Activated CD4-positive, alpha-beta memory T cell treated with anti-CD3 and anti-CD28 coated beads for 36 hours (primary cell): ENCODE measurements at places on chromosomes 7 and 10.

- peak within 1 kb of the TSS; percentile 82 for H3K27ac ChIP-seq
- peaks cover 4% of the 10 kb centered on the region for H3K36me3 ChIP-seq
- peaks cover 29% of the 10 kb centered on the region for H3K4me1 ChIP-seq
- no peaks in the 10 kb centered on the region for H3K27me3 ChIP-seq
Measured at GRCh38 chr7:138460176-138460648, at the start of gene TRIM24. TSS of gene TRIM24 (plus strand) at chr7:138460259. CDS start at chr7:138460549, 290 bp downstream.

DNA sequence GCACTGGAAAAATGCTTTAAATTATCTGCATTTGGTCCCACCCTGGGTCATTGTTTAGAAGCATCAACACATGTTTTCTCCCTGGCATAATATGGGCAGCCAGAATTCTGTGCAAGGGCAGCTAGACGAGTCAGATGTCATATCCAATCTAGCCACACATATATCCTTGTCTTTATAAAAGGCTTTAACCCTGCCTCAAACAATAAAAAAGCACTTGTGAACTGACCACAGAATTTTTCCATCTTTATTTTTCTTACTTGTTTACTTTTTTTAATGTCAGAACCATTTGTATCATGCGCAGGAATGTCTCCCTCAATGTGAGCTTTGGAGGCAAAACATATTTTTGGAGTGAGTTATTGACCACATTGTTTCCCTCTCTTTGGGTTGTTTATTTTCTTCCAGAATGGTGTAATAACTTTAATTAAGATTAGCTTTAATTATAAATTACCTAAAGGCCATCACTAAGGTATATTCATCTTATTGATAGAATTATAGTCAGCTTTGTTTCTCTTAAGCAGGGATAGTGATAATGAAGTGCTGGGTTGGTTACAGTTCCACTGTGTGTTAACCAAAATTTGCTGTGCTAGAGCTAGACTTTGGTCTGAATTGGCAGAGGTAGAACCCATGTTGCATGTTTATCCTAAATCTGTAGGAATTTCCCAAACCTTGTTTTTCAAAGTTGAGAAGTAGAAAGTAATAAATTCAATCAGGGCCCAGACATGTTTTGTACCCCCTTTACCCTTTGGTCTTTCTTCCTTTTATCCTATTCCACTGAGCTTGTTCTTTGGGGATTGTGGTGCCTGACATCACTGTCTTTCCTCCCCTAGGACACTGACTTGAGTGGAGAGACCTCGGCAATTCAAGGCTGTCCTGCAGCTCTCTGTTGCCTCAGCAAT, 1078.4 kb downstream of the KCNMA1 start:
- H3K27ac ChIP-seq, result no peak overlapping the region
- no peaks in the 10 kb centered on the region for H3K36me3 ChIP-seq
- DNase-seq, result no peak
- H3K4me1 ChIP-seq, result no peaks in the 10 kb centered on the region

GRCh38 chr7:157009170-157009777, 1.2 kb downstream of the MNX1 start:
- peaks cover 22% of the 10 kb centered on the region for H3K4me1 ChIP-seq
- H3K4me3 ChIP-seq, result peak overlapping the region; percentile 39
- no peak for DNase-seq
- no peak overlapping the region for H3K27ac ChIP-seq
- H3K36me3 ChIP-seq, result no peaks in the 10 kb centered on the region

GRCh38 chr7:21193895-21194294, 234.0 kb upstream of the SP4 start:
- no peak overlapping the region for H3K27ac ChIP-seq
- peaks cover 4% of the 10 kb centered on the region for H3K4me1 ChIP-seq
- H3K27me3 ChIP-seq, result no peaks in the 10 kb centered on the region
- no peak for DNase-seq
- H3K36me3 ChIP-seq, result no peaks in the 10 kb centered on the region

DNA sequence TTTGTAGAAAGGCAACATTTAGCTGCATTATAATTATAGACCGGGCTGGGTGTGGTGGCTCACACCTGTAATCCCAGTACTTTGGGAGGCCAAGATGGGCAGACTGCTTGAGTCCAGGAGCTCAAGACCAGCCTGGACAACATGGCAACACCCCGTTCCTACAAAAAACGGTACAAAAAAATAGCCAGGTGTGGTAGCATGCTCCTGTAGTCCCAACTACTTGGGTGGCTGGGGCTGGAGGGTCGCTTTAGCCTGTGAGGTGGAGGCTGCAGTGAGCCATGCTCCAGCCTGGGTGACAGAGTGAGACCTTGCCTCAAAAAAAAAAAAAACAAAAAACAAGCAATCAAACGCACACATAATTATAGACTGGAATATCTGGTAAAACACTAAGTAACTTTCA, 5.0 kb downstream of the YWHAG start:
- H3K36me3 ChIP-seq, result peaks cover 54% of the 10 kb centered on the region
- H3K27me3 ChIP-seq, result no peaks in the 10 kb centered on the region
- DNase-seq, result no peak
- no peak overlapping the region for H3K4me3 ChIP-seq
- peaks cover 64% of the 10 kb centered on the region for H3K4me1 ChIP-seq
- no peak overlapping the region for H3K27ac ChIP-seq

GRCh38 chr10:34537629-34538231, 277.4 kb downstream of the PARD3 start:
- H3K4me3 ChIP-seq, result no peak overlapping the region
- DNase-seq, result no peak
- peaks cover 9% of the 10 kb centered on the region for H3K27me3 ChIP-seq

GRCh38 chr7:85535974-85536729, 349.3 kb upstream of the SEMA3D start:
- no peak overlapping the region for H3K27ac ChIP-seq
- H3K27me3 ChIP-seq, result no peaks in the 10 kb centered on the region
- no peak overlapping the region for H3K4me3 ChIP-seq
- no peaks in the 10 kb centered on the region for H3K36me3 ChIP-seq
- DNase-seq, result no peak

DNA sequence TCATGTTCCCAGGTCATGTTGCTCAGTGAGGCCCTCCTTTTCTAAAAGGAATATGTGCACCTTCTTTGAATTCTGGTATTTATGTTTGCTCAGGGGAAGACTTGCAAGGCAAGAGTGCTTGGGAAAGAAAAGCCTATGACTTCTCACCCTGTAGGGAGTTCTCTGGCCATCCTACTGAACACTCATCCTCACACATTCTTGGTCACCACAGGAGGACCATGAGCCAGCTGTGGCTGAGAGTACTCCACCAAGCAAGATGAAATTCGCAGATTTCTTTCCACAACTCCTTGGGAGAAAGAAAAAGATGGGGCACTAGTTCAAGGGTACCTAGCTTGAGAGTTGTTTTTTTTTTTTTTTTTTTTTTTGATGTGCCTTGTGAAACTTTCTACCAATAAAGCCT, 179.6 kb downstream of the FZD1 start:
- H3K4me3 ChIP-seq, result no peak overlapping the region
- H3K27ac ChIP-seq, result no peak overlapping the region
- H3K4me1 ChIP-seq, result no peaks in the 10 kb centered on the region
- no peaks in the 10 kb centered on the region for H3K36me3 ChIP-seq

DNA sequence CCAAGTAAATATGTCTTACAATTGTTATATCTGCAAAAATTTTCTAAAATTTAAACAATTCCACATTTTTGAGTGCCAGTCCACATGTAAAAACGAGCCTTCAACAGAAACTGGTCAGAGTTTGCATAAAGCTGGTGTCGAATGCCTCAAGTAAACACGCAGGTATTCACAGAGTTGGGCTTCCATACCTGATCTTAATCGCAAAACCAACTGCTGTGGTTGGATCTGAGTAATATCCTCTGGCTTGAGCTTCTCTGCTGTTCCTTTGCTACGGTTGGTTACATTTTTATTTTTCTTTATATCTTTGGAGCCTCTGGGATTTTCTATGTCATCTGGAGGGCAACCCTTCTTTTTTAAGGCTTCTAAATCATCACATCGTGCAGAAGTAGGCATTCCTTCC, 28.4 kb downstream of the ITGB1 start:
- no peak overlapping the region for H3K4me3 ChIP-seq
- peak; percentile 27 for DNase-seq
- H3K4me1 ChIP-seq, result peaks cover 45% of the 10 kb centered on the region
- no peaks in the 10 kb centered on the region for H3K27me3 ChIP-seq

DNA sequence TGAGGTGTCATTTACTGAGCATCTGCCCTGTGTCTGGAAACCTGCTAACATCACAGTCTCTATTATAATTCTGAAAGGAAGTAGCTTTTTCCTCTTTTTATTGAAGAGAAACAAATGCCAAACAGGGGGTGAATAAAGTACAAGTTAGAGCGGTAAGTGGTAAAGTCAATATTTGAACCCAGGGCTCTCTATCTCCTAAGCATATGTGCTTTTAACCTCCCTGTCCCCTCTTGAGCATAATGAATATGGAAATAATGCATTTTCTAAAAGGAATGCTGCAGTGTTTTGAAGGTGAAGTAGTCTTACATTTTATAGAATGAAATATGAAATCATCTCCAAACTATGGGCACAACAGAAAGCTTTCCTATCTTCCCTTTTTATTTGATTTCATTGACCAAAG, 196.7 kb downstream of the KIAA1217 start:
- no peaks in the 10 kb centered on the region for H3K36me3 ChIP-seq
- H3K27me3 ChIP-seq, result peaks cover 4% of the 10 kb centered on the region

DNA sequence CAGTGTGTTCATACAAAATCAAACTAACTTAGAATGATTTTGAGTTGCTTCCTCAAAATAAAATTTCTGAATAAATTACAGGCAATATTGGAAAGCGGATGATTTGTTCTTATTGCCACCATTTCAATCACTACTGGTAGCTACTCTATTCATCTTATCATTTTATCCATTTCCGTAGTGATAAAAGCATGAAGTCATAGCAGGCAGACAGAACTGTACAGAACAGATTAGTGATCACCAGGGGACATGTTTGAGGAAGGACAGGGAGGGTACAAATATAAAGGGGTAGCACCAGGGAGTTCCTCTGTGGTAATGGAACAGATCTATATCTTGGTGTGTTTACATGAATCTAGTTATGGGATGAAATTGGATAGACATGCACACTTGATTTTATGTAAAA, 138.5 kb downstream of the WNT2 start:
- H3K4me1 ChIP-seq, result no peaks in the 10 kb centered on the region
- DNase-seq, result no peak
- H3K27ac ChIP-seq, result no peak overlapping the region
- H3K36me3 ChIP-seq, result peaks cover 4% of the 10 kb centered on the region

DNA sequence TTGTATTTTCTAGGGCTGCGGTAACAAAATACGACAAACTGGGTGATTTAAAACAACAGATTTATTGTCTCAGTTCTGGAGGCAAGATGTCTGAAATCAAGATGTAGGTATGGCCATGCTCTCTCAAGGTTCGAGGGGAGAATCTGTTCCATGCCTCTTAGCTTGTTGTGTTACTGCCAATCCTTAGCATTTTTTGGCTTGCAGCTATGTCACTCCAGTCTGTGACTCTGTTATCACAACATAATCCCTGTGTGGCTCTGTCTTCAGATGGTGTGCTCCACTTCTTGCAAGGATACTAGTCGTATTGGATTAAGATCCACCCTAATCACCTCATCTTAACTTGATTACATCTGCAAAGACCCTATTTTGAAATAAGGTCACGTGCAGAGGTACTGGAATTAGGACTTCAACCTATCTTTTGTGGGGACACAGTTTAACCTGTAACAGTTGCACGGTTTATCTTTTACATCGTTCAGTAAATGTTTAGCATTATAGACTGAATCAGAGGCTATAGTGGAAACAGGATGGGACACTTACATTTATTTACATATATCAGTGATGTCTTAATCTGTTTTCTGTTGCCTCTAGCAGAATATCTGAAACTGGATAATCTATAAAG, 3.1 kb downstream of the C1GALT1 start:
- no peak for DNase-seq
- no peak overlapping the region for H3K27ac ChIP-seq
- no peak overlapping the region for H3K4me3 ChIP-seq

GRCh38 chr10:17237149-17237527, 9.1 kb downstream of the VIM start:
- no peak overlapping the region for H3K27ac ChIP-seq
- no peak for DNase-seq
- no peak overlapping the region for H3K4me3 ChIP-seq
- peaks cover 43% of the 10 kb centered on the region for H3K36me3 ChIP-seq
- peaks cover 40% of the 10 kb centered on the region for H3K4me1 ChIP-seq
- H3K27me3 ChIP-seq, result no peaks in the 10 kb centered on the region

- H3K27me3 ChIP-seq, result peaks cover 2% of the 10 kb centered on the region
- no peak overlapping the region for H3K4me3 ChIP-seq
- no peak for DNase-seq
- H3K36me3 ChIP-seq, result no peaks in the 10 kb centered on the region
- no peak overlapping the region for H3K27ac ChIP-seq
Measured at GRCh38 chr10:104589871-104590270, 51.2 kb upstream of the SORCS3 start.

DNA sequence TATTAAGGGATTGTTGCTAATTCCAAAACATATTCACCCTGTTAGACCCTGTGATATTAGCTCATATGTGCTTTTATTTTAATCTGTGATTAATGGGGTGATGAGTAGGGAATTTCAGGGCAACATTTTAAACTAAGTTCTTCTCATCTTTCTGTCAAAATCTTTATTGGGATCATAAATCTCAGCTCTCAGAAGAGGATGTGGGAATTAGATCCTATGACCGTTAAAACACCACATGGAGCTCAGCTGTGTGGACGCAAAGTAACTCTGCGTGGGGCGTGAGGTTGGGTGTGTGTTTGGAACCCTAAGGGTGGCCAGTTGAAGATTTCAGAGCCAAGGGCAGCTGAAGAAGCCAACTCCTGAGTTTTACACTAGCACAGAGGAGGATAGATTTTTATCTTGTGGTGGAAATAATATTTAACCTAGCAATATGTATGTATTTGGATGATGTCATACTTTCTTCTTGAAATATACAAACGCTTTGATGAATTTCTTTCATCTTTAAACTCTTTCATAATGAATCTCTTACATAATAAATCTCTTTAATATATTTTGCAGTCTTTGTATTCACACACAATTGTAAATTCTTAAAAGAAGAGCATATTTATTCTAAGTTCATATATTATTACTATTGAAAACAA, 64.4 kb downstream of the EPDR1 start:
- H3K27ac ChIP-seq, result no peak overlapping the region
- H3K4me1 ChIP-seq, result no peaks in the 10 kb centered on the region
- no peaks in the 10 kb centered on the region for H3K36me3 ChIP-seq
- H3K4me3 ChIP-seq, result no peak overlapping the region

DNA sequence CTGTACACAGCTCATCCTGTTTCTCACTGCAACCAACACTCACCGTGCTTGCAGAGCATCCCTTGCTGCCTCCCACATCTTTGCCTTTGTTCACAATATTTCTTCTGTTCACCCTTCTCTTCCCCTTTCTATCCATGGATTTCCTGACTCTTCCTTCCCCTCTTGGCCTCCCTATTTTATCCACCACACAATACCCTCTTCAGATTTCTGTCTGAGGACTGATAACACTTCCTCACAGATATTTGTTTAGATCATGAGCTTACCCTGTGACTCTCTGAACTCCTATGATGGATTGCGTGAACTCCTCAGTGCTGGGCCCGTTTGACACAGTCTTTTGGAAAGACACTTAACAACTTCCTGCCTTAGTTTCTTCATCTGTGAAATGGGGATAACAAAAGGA, 62.8 kb upstream of the GPR158 start:
- H3K4me1 ChIP-seq, result no peaks in the 10 kb centered on the region
- no peak for DNase-seq
